ENCODE measurements at places on chromosomes 6 and 20. TPM values are rescaled to one million over a fixed set of nuclear protein-coding genes. Genes with fewer than 3 reads are reported as not detected.

GRCh38 chr6:102340311-102340710, 946.8 kb downstream of the GRIK2 start:
- no peak for DNase-seq

GRCh38 chr6:73030791-73031782, 194.2 kb downstream of the KHDC1L start:
- DNase-seq, result no peak

DNA sequence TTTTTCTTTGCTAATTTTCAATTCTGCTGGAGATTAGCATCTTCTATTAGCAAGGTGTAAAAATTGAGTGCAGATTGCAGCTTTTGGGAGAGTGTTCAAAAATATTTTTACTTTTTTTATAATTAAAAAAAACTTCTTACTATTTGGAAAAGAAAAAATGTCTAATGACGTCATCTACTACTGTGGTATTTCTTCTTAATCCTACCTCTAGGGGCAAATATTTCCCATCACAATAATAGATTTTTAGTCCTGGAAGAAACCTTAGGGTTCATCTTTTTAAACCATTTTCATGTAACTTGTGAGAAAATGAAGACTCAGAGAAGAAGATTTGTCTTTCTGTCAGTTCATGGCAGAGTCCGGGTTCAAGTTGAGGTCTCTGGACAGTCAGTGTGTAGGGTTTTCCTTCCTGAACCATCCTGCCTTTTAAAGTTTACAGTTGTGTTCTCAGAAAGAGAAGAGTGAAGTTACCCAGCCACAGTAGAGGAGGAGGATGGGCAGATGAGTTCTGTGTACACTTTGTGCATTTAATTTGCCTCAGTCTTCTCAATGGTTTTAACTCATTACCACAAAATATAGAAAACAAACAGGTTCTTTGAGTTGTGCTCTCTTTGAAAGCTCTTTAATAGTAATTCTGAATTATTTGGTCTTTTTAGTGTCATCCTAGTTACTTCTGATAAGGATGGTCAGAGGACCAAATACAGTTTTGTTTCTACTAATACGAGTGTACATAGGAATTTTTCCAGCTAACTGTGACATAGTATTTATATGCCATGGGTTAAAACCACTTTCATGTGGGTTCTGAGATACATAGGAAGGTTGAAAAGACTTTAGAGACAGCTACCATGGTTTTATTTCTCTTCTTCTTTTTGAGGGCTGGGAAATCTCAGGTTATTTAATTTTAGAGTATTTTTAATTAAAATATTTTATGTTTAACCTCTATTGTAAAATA, 184.7 kb downstream of the CDKAL1 start:
- DNase-seq, result no peak

- DNase-seq, result no peak
These were observed 6.8 kb downstream of the TMX4 start for GRCh38 chr20:8012724-8013123.

DNA sequence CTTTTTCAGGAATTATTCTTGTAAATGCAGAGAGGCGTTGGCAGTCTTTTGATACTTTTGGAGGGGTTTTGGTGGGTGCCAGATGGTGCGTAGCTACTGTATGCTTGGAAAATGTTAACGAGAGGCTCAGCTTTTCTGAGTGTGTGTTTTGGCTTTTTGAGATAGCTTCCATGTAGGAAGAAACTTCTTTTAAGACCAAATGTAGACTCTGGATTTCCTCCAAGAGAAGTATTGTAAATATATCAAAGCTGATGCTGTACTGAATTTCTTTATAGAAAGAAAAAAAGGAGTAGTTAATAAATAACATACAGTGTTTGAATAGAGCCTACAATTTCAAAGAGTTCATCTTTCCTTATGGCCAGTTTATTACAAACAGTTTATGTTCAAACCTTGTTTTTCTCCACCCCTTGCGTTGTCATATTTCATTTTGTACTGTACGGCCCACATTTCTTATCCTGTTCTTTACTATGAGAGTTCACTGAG, 16.7 kb downstream of the TIAM2 start:
- no peak for DNase-seq

DNA sequence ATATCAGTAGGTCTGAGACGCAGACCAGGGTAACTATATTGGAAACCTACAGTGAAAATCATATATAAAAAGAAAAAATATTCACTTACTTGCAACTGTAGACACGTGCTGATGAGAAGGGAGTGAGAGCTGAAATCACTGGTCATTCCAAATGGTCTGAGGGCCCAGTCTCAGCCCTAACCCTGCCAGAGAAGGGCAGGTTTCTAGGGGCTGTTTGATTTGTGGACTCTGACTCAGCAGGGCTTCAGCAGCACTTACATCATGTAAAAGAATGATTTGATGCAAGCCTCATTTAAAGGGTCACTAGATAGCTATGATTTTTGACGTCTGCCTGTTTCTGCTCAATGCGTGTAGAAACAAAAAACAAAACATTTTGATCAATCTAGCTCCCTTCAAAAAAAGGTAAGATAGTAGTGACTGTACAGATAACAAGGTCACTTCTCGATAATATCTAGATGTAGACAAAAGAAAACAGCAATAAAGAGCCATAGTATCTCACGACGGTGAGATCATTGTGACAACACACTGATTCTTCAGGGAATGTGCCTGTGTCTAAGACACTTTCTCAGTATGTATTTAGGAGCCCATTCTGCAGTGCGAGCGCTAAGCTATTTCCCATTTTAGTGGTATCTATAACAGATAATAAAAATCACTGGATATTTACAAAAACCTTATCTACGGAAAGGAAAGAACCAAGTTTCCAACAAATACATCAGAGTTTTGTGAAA, 307.2 kb downstream of the HIVEP2 start:
- no peak for DNase-seq

- no peak for DNase-seq
These were observed 195.3 kb downstream of the MOXD1 start for GRCh38 chr6:132205946-132206345.

- DNase-seq, result no peak
These were observed 252.8 kb downstream of the TMEM242 start for GRCh38 chr6:157070403-157071107.

DNA sequence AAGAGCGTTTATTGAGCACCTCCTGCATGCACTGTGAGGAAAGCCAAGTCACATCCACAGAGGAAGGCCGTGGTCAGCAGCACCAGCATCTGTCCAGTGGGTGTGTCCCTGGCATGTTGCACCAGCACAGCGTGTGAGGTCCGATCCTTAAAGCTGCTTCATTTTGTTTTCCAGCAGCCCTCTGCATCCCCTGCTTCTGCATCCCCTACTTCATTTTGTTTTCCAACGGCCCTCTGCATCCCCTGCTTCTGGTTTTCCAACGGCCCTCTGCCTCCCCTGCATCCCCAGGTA, 147.8 kb downstream of the SYCP2 start:
- no peak for DNase-seq

DNA sequence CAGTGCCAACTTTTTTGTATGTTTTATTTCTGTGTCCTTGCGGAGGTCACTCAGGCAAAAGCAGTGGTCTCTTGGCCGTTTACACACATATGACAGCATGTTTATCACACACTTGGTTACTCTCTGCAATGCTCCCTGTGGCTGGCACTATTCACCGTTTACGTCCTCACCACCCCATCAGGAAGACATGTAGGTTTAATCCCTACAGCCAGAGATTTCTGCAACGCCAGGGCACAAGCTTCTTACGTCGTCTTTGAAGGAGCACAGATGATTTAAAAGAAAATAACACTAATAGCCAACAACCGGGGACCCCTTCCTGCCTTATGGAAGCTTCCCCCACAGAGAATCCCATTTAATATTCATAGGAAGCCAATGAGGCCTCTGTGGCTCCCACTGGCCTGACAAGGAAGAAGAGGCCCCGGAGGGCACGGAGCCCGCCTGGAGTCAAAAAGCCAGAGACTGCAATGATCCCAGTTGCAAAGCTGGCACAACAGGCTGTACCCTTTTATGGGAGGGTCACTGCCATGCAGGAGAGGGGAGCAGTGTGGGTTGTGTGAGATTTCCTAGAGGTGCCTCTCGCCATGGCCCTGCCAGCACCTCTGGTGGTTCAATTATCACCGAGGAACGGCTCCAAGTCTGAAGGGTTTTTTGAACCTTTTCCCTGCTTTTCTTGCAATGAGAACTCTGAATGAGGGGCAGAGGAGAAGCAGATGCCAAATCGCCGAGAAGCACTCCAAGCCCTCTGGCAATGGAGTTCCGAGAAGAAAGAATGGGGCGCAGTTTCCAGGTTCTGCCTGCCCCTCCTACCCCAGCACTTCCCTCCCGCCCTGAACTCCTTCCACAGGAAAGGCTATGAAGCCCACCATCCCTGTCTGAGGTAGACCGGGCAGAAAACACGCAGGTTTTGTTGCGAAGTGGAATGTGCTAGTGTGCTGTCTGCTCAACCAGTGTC, 96.2 kb downstream of the THBS2 start:
- DNase-seq, result no peak

GRCh38 chr20:46568570-46569129, 18.2 kb upstream of the OCSTAMP start:
- no peak for DNase-seq

DNA sequence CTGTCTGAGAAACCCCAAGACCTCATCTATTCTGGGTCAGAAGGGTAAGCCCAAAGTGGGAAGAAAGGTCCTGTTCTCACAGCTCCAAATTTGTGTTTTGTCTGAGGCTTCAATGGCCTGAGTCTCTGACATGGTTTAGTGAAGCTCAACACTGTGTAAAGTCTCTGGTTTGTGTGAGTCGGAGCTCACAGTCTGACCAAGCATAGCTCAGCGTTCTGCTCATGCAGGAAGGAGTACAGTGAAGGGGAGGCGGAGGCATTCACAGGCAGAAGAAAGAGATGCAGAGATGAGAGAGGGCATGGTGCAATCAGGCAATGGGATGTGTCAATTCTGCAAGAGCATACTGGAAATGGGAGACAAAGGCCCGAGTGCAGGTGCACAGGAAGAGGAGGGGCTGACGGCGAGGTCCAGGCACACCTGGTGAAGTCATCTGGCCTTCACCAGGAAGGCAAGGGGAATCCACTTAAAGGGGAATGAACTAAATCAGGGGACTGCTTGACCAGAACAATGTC, 463.0 kb upstream of the AGPAT4 start:
- no peak for DNase-seq

DNA sequence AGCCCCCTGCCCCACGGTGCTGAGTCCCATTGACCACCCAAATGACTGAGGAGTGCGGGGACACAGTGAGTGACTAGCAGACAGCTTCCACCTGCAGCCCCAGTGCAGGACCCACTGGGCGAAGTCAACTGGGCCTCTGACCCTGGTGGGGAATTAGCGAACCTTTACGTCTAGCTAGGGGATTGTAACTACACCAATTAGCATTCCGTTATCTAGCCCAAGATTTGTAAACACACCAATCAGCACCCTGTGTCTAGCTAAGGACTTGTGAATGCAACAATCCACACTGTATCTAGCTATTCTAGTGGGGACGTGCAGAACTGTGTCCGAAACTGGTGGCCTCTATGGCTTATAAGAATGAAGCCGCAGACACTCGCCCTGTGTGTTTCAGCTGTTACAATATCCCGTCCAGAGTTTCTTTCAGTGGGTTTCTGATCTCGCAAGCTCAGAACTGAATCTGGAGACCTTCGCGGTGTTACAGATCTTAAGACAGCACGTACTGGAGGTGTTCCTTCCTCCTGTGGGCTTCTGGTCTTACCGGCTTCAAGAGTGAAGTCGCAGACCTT, 21.1 kb upstream of the GMPR start:
- DNase-seq, result no peak

DNA sequence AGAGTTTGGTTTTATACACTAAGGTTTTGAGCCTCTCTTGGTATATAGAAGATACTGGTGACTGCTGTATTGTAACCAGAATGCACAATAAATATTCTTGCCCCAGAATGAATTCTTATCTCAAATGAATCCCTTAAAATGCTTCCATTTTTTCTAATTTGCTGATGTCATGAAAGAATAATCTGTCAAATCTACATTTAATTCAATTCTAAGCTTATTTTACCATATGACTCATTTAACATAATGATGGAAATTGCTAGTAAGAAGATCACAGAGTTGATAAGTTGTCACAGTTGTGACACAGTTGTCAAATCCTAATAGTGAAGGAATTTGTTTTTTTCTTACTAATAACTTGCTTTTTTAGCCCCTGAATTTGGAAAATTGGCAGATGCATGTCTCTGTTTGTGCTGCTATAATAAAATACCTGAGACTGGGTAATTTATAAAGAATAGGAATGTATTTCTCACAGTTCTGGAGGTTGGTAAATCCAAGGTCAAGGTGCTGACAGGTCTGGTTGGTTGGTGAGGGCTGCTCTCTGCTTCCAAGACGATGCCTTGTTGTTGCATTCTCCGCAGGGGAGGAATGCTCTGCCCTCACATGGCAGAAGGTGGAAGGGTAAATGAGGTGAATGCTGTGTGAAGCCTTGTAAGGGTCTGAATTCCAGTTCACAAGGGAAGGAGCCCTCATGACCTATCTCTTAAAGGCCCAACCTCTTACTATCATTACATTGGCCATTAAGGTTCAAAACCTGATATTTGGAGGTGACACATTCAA, 4.7 kb downstream of the ECT2L start:
- no peak for DNase-seq

DNA sequence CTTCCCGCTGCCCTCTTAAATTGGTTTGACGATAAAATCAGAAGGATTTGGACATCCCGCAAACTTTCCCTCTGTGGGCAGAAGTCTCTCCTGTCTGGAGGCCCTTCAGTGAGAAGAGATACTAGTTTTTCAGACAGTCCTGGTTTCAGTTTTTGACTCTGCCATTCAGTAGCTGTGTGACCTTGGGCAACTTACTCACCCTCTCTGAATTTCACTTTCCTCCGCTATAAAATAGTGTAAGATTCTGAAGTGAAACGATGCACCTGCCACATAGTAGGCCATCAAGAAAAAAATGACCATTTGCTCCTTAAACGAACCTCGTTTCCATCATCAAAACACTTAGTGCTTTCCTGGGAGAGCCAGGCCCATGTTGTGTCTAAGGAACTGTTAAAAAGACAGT, 97.2 kb downstream of the LINC00237 start:
- DNase-seq, result no peak

- no peak for DNase-seq
These were observed 10.7 kb upstream of the C20orf204 start for GRCh38 chr20:64025101-64025825.

DNA sequence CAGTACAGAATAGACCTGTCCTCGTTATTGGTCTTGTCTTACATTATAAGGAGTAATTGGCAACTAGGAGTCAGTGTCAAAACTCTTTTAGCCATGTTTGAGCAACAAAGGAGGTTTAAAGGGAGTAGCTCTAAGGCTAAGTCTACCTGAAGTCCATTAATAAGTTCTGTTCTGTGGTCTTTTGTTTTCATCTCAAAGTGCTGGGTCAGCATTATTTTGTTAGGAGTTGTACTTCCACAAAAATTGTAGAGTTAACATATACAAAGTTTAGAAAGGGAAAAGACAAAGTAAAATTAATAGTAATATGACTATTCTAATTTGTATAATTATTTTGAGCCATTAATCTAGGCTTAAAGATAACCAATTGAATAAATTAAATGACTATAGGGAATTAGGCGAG, 12.7 kb upstream of the SENP6 start:
- no peak for DNase-seq

GRCh38 chr20:8271727-8272126, 139.7 kb downstream of the PLCB1 start:
- DNase-seq, result no peak

TTK gene
- 0.60 TPM for total RNA-seq

PTK6 gene
- 0.22 TPM for total RNA-seq

CABLES2 gene
- total RNA-seq, result 4.4 TPM

SLC17A4 gene
- total RNA-seq, result not detected

MEP1A gene
- total RNA-seq, result not detected

SIRPD gene
- 0.28 TPM for total RNA-seq

GPR6 gene
- not detected for total RNA-seq

Data from CD4-positive, alpha-beta T cell (primary cell).